ENCODE measurements at places on chromosomes 6 and 20.

- no peak for DNase-seq
These were observed 309.0 kb upstream of the JARID2 start for GRCh38 chr6:14936861-14937260.

- no peak for DNase-seq
These were observed 58.2 kb downstream of the DNAH8 start for GRCh38 chr6:38773338-38773737.

DNA sequence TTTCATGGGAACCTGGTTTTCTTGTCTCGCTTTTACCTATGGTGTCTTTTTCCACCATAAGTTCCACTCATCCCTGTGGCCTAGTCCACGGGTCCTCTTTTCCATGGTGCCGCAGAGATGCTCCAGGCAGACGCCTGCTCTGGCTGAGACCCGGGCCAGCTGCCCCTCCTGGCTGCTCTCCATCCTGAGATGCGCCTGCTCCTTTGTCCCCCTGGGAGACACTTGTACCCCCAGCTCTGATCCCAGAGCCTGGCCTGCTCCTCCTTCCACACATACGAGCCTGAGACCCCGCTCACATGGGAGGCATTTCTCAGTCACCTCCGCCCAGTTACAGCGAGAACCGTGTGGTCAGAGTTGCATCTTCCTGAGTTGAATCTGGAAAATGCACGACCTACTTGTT is 29.6 kb downstream of the RNASET2 start:
- no peak for DNase-seq

GRCh38 chr20:24733416-24733815 is 215.7 kb upstream of the CST7 start:
- DNase-seq, result no peak

- no peak for DNase-seq
These were observed 38.7 kb upstream of the PDE10A start for GRCh38 chr6:165701564-165702354.
